ENCODE measurements at places on chromosomes 11 and 22. TPM values are rescaled to one million over a fixed set of nuclear protein-coding genes. Genes with fewer than 3 reads are reported as not detected.

- no peak for DNase-seq
Measured at GRCh38 chr11:45266676-45267020, 19.5 kb downstream of the SYT13 start.

DNA sequence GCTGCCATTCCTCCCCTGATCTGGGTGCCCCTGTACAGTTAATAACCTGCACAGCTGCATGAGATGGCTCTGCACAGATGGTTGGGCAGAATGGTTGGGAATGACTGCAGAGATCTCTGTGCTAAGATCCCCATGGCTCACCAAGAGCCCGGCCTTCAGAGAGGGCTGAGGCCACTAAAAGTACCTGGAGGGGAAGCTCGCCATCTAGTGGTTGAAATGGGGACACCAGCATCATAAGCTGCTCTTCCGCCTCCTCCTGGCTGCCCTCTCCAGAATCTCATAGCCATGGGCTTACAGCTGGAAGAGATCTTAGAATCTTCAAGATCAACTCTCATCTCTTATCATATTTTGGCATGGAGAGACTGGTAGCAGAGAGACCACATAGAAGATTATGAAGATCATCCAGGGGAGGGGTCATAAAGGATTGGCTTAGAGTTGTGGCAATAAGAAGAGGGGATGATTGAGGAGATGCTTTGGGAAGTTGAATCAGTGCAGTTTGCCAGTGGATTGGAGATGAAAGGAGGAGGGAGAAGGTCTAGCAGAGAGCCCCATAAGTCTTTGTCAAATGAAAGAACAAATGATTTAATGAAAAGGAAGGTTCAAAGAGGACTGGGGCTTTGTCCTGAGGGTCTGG, 22.0 kb upstream of the TLCD5 start:
- DNase-seq = no peak

DNA sequence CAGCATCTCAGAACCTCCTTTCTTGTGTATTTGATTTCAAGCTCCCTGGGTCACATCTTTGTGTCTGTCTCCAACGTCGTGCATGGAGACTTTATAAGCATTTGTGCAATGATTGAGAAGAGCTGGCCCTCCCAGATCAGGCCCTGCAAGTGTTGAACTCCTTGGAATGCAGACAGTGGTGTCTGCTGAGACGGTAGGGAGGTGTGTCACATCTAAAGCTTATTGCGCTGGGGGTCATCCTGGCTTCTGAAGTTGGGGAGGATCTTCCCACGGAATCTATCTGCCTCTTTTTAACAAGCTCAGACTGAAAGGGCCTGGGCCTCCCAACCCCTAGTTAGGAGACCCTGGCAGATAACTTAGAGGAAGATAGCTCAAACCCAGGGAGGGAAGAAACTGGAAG, 6.7 kb downstream of the APLNR start:
- DNase-seq = no peak

DNA sequence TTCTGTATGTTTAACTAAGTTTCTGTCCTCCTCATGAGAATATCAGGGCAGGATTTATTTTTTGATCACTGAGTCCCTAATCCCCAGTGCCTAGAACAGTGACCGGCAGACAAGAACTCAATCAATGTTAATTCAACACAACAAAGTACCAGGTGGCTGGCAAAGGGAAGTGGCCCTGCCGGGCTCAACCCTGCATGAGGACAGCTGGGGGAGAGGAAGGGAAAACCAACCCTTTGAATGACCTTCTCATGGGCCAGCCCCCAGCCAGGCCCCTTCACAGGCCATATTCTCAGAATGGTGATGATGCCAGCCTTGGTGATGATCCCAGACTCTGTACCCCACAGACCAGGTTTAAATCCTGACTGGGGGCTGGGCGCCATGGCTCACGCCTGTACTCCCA, 1.4 kb upstream of the MFNG start:
- no peak for DNase-seq

GRCh38 chr22:36729321-36729720, 25.8 kb upstream of the CACNG2 start:
- no peak for DNase-seq

GRCh38 chr11:117002639-117003299, 95.5 kb downstream of the SIK3 start:
- DNase-seq = no peak

DNA sequence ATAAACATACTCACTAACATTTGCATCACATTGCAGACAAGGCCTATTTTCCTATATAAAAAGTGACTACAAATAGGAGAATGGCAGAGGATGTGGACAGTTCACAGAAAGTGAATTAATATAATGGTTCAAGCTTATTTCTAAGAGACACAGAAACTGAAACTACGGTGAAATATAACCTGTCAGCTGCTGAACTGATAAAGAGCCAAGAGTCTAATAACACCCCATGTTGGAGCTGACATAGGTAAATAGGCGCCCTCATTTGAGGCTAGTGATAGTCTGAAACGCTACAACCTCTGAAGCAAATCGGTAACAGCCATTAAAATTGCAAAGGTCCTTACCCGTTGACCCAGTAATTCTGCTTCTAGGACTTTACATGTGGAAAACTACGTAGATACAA, 14.0 kb downstream of the AP1B1 start:
- DNase-seq = no peak

DNA sequence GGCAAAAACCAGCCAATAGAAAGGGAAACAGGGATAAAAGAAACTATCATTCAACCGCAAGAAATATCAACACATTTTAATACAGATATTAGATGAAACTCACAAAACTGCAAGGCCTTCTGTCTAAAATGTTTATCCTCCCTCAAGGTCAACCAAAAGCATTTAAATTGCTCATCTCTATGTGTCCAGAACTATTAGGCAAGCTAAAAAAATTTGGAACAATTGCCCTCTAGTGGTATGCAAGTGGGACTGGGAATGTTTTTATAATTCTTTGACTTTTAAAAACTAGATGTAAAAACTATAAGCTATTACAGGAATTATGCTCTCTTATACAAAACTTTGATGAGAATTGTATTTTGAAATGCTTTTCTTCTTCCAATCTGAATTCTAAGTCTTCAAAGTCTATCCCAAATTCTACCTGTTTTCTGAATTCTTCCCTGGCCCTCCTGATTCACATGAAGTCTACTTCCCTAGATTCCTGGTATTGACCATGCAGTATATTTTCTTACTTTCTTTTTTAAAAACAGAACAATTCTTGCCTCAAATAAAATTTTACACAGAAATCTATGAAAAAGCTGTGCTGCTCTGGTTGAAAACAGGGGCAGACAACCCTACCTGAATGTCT, 4.9 kb downstream of the CWC15 start:
- DNase-seq = no peak

DNA sequence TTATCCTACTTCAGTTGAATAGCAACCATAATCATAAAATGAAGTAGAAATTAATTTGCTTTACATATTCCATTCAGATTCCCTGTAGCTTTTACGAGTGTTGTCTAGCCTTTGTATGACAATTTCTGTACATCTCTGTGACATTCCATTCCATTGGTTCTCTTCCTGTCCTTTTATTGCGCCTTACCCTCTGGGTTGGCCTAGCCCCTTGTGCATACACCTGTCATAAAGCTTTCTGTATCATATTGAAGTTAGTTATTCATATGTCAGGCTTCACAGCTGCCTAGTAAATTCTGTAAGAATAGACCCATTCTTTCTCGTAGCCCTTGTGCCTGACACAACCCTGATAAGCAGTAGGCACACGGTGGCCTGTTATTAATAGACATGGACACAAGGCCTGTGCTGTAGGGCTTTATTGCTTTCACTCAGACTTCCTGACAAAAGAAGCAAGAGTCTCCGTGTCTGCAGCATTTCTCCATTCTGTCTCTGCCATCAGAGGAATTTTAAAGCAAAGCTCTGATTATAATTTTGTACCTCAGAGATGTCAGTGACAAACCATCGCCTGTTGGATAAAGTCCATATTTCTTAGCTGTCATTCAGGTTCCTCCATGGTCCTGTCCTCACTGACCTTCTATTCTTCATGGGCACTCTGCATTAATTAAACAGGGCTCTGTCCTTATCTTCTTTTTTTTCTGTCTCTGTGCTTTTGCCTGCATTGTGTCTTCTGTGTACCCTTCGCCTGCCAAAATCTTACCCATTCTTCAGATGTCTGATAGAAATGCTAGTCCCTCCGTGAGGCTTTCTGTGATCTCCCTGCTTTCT, 49.4 kb downstream of the BID start:
- DNase-seq = no peak

DNA sequence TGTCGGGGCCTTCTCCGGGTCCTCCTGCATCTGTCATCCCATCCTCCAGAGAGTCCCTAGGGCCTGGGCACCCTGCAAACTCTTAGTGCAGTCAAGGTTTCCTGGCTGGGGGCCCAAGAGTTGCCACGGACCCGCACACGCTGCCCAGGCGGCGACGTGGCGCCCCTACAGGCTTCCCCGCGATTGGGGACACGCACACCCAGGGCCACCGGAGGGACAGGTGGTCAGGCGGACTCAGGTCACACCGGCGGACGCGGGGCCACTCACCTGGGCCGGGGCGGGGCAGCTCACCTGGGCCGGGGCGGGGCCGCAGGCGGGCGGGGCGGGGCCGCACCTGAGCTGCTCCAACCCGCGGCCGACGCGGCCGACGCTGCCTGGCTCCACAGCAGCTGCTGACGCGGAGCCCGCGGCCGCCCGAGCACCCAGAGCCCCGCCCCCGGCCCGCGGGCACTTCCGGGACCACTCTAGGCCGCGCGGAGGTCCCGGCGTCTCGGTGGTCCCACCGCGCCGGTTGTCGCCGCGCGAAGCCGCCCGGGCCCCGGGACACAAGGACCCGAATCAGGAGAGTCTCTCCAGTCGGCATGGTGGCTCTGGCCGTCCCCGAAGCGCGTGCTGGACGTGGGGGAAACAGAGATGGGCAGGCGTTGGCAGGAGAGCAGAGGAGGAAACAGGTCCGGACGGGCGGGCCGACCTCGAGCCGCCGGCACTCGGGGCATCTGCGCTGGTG, at the start of gene ZNF70:
TSS of gene ZNF70 (minus strand) at position 399 of the 727 bp plus-strand sequence. CDS start 5,972 bp downstream, outside the sequence.
- DNase-seq = peak; percentile 92

GRCh38 chr22:31148488-31148887, 8.2 kb upstream of the PLA2G3 start:
- DNase-seq = peak; percentile 68

DNA sequence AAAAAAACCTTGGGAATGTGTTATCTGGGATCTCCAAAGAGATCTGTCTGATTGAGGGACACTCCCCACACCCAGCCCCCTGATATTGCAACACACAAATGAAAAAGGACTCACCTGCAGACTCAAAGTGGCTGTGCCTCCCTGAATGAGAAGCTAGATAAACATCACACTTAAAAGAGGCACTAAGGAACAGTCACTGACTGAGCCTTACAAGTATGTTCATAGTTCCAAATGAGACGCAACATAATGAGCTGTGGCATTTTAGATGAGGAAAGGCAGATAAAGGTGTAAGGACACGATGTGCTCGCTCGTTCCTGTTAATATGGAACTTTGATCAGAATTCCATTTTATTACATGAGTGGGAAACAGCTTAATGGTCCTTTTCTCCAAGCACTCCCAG, 21.0 kb upstream of the CFAP300 start:
- DNase-seq = no peak

DNA sequence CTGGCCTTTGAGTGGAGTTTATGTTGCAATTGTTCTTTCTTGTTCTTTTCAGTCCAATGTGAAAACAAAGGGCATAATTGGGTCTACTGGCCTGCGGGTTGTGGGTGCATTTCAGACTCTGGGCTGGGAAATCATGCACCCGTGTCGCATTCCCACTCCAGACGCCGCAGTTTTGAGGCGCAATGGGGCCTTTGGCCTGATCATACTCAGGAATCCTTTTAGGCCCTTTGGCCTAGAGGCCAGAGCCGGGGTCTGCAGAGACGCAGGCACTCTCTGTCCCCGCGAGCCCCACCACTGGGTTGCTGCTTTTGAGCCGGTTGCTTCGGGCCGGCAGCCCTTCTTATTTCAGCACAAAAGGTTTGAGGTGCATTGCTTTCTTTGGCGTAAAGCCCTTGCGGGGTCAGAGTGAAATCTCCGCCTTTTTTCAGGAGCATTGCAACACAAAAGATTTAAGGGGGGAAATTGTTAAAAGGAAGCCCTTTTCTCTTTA, 48.4 kb upstream of the DBX1 start:
- no peak for DNase-seq

GRCh38 chr11:69922015-69922595, 102.9 kb upstream of the FGF3 start:
- DNase-seq = peak; percentile 37

DNA sequence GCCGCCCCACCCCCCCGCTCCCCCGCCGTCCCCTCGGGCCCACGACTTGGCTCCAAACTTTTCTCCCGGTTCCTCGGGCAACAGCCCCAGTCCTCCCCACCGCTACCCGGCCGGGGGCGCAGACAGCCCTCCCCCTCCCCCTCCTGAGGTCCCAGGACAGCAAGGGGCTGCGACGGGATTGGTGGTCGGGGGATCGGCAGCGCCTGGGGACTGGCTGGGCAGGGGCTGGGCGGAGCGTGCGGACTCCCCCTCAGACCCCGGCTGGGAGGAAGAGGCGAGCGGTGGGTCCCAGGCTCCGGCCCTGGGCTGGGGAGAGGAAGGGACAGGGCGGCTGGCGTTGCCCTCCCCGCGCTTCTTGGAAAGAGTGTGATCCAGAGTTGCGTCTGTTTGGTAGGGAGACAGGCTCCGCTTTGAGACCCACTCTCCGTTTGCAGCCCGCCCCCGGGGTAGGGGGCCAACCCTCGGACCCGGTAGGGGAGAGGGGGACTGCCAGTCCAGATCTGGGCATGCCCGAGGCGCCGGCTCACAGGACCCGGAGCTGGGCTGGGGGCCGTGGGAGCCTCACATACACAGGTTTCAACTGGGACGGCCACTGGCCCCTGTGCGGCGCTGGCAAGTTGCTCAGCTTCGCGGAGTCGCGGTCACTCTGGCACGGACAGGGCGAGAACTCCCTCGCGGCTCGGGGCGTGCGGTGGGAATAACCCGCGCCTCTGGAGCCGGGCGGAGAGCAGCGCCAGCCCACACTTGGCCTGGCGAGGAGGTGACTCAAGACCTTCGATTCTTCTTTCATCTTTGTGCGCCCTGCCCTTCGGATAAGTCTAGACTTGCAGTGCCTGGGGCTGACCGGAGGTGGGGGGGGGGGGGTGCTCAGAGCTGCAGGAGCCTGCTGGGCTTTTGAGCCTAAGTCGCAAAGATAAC, 999 bp downstream of the TSKU start:
- DNase-seq = peak; percentile 90

The DNHD1 gene
- total RNA-seq = 24.1 TPM

The MS4A12 gene
- total RNA-seq = not detected

The SLC22A9 gene
- not detected for total RNA-seq

The SERHL2 gene
- total RNA-seq = 2.0 TPM

The FAM180B gene
- 4.8 TPM for total RNA-seq

The PHF21B gene
- total RNA-seq = 0.75 TPM

The KRTAP5-4 gene
- total RNA-seq = not detected

Measured in aorta (tissue), 5 donors.